ENCODE measurements at places on chromosomes 13 and 19. TPM values are rescaled to one million over a fixed set of nuclear protein-coding genes. Genes with fewer than 3 reads are reported as not detected.

Gene RFPL4A
- 0.19 TPM for polyA plus RNA-seq

Gene SERP2
- 5.0 TPM for polyA plus RNA-seq

GRCh38 chr19:4399812-4400134, 574 bp downstream of the SH3GL1 start:
- no peaks in the 10 kb centered on the region for H3K36me3 ChIP-seq
- peak overlapping the region; percentile 98 for H3K4me3 ChIP-seq
- H3K27me3 ChIP-seq, result no peaks in the 10 kb centered on the region
- peak; percentile 76 for DNase-seq

- no peak overlapping the region for H3K27ac ChIP-seq
- no peak for DNase-seq
- no peaks in the 10 kb centered on the region for H3K36me3 ChIP-seq
- no peaks in the 10 kb centered on the region for H3K4me1 ChIP-seq
- H3K4me3 ChIP-seq, result no peak overlapping the region
These were observed 50.3 kb upstream of the GPI start for GRCh38 chr19:34314437-34315313.

DNA sequence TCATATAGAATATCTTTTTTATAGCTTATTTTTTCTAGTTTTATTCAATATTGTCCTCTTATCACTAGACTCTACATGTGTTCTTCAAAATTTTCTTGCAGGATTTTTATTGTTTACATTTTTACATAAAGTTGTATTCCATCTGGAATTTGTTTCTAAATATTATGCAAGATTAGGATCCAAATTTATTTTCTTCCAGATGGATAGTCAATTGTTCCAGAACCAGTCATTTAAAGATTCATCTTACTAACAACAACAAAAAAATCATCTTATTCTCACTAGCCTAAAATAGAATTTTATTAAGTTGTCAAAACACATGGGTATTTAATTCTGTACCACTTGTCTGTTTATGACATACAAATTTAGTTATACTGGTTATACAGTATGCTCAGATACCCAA, 390.4 kb upstream of the GPC6 start:
- no peak overlapping the region for H3K27ac ChIP-seq
- H3K4me1 ChIP-seq, result no peaks in the 10 kb centered on the region
- no peak overlapping the region for H3K4me3 ChIP-seq
- H3K27me3 ChIP-seq, result no peaks in the 10 kb centered on the region

DNA sequence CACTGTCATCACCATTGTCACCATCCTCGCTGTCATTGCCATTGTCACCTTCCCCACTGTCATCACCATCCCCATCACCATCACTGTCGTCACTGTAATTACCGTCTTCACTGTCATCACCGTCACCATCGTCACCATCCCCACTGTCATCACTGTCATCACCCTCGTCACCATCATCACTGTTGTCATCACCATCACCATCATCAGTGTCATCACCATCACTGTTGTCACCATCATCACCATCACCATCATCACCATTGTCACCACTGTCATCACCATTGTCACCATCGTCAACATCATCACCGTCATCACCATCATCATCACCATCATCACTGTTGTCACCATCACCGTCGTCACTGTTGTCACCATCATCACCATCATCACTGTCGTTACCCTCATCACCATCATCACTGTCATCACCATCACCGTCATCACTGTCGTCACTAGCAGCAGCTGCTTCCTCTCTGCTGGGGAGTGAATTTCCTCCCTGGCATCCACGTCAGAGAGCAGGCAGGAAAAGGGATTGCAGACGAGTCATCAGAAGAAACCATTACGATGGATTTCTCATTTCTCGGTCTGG, 27.3 kb downstream of the TMEM255B start:
- no peaks in the 10 kb centered on the region for H3K4me1 ChIP-seq
- no peaks in the 10 kb centered on the region for H3K27me3 ChIP-seq
- no peak overlapping the region for H3K4me3 ChIP-seq
- H3K27ac ChIP-seq, result no peak overlapping the region
- no peaks in the 10 kb centered on the region for H3K36me3 ChIP-seq

All from sigmoid colon (tissue), 7 donors.